ENCODE measurements at places on chromosomes 4 and X. TPM values are rescaled to one million over a fixed set of nuclear protein-coding genes. Genes with fewer than 3 reads are reported as not detected.

The HPRT1 gene
- total RNA-seq = 6.5 TPM

The UNC5C gene
- 0.58 TPM for total RNA-seq

The CLDN22 gene
- not detected for total RNA-seq

The GPR82 gene
- not detected for total RNA-seq

The KLHL34 gene
- total RNA-seq = not detected

The SERTM2 gene
- not detected for total RNA-seq

The NEXMIF gene
- total RNA-seq = under 0.01 TPM

The REPS2 gene
- 0.94 TPM for total RNA-seq

The L1CAM gene
- 0.34 TPM for total RNA-seq

The TENM3 gene
- 9.1 TPM for total RNA-seq

The H2BW2 gene
- total RNA-seq = not detected

The BMPR1B gene
- total RNA-seq = 1.8 TPM

The SETD7 gene
- 36.9 TPM for total RNA-seq

The PLK4 gene
- 1.9 TPM for total RNA-seq

The C4orf17 gene
- not detected for total RNA-seq

The SLC49A3 gene
- total RNA-seq = 5.7 TPM

The LAMP2 gene
- total RNA-seq = 151 TPM

The TEX13A gene
- not detected for total RNA-seq

The KIF4A gene
- 1.5 TPM for total RNA-seq

The GPR34 gene
- total RNA-seq = not detected

The PPM1K gene
- 1.8 TPM for total RNA-seq

The CFAP99 gene
- not detected for total RNA-seq

The AKAP17A gene
- total RNA-seq = 24.3 TPM

The JCHAIN gene
- total RNA-seq = 0.35 TPM

The MAGEA10 gene
- not detected for total RNA-seq

The PAGE5 gene
- not detected for total RNA-seq

The LDOC1 gene
- 13.0 TPM for total RNA-seq

The NHS gene
- 0.12 TPM for total RNA-seq

The GLUD2 gene
- total RNA-seq = 1.8 TPM

The HTR2C gene
- total RNA-seq = not detected

The CXCL13 gene
- not detected for total RNA-seq

The NDUFC1 gene
- 23.3 TPM for total RNA-seq

The ANK2 gene
- total RNA-seq = 37.6 TPM

The SLC10A4 gene
- 0.12 TPM for total RNA-seq

The MAGEB17 gene
- not detected for total RNA-seq

The ANTXR2 gene
- total RNA-seq = 76.8 TPM

The BEND4 gene
- total RNA-seq = not detected

The SHISA3 gene
- total RNA-seq = 3.7 TPM

The RAB9B gene
- total RNA-seq = 0.23 TPM

The UGT2A1 gene
- not detected for total RNA-seq

The OTC gene
- not detected for total RNA-seq

The NIPAL1 gene
- total RNA-seq = under 0.01 TPM

The SYN1 gene
- total RNA-seq = 0.34 TPM

The SULT1B1 gene
- total RNA-seq = 1.6 TPM

The ETDB gene
- total RNA-seq = not detected

The CXCL6 gene
- 18.8 TPM for total RNA-seq

The UCHL1 gene
- 750 TPM for total RNA-seq
